ENCODE measurements at places on chromosomes 13 and 19.

DNA sequence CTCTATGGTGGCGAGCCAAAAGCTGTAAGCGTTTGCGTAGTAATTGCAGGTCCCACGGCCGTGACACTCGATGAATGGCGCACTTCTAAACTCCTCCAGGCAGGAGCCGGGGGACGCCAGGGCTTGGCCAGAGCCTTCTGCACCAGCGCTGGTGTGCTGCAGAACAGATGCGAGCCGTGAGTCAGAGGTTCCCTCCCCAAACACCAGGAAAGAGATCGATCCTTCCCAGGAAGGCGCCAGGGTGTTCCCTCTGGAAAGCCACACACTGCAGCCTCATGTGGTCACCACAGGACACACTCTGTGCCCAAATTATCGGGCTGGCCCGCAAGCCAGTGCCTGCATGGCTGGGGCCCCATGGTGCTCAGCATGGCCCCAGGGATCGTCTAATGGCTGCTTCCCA is 154.6 kb downstream of the COL4A1 start:
- no peak for DNase-seq

- peak; percentile 70 for DNase-seq
Observed at GRCh38 chr13:99980824-99981734, 505 bp upstream of the ZIC2 start.

- DNase-seq, result no peak
Observed at GRCh38 chr13:21106089-21106488, 44.7 kb upstream of the LATS2 start.

GRCh38 chr19:35991731-35992450 is 3.1 kb upstream of the SDHAF1 start:
- DNase-seq, result no peak

DNA sequence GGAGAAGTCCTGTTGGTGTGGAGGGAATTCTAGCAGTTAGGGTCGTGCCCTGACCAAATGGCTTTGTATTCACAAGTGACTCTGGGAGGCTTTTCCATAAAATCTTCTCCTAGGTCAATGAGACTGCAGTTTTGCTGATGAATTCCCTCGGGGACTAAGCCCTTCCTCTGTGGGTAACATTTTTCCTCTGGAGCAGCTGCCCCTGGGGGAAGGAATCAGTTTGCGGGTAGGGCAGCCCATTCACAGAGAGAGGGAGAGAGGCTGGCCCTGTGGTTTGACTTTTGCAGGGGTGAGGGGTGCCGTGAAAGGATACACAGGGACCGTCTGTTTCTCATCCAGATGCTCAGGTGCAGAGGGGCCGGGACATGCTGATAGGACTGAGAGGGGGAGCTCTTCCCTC is 67.3 kb downstream of the ERICH6B start:
- no peak for DNase-seq
